ENCODE measurements at places on chromosomes 11 and 22. TPM values are rescaled to one million over a fixed set of nuclear protein-coding genes. Genes with fewer than 3 reads are reported as not detected.

DNA sequence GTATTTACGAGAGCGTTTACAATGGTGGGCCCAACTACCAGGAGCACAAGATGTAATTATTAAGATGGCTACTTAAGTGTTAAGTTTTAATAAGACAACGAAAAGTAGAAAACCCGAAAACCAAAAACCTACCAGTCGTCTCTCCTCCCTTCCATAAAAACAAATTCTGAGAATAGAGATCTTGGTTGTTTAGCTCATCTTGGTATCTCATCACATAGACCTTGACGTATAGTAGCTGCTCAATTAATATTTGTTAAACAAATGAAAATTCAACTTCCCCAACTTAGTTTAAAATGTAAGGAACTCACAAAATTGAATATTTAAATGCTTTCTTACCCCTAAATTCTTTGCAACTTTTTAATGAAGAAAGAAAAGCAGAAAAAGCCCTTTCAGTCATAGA lies 669 bp downstream of the KDM4D start:
- no peak for DNase-seq

DNA sequence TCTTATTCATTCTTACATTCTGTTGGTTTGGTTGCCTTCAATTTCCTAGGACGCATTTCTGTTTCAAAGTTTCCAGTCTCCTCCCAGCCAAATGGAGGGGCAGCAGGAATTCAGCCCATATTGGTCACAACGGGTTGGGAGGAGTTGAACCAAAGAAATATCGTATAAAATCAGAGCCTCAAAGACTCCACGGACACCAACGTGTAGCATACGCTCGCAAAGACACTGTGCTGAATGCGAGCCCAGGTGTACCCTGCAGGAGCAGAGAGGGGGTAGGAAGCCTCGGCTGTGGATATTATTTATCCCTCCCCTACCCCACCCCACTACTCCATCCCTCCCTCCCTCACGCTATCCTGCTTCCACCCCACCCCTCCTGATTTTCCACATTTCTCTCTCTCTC lies 15.5 kb upstream of the CCND1 start:
- no peak for DNase-seq

DNA sequence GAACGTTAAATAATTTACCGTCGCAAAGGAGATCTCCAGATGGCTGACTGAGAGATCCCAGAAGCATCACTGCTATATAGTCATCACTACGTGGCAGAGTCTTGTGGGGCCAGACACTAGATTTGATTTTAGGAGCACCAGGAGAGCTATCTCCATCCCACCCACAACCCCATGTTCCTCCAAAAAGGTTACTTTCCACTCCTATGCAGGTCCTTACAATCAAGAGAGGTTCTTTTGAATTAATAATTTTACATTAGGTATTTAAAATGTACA lies 19.4 kb downstream of the GUCY1A2 start:
- DNase-seq = no peak

DNA sequence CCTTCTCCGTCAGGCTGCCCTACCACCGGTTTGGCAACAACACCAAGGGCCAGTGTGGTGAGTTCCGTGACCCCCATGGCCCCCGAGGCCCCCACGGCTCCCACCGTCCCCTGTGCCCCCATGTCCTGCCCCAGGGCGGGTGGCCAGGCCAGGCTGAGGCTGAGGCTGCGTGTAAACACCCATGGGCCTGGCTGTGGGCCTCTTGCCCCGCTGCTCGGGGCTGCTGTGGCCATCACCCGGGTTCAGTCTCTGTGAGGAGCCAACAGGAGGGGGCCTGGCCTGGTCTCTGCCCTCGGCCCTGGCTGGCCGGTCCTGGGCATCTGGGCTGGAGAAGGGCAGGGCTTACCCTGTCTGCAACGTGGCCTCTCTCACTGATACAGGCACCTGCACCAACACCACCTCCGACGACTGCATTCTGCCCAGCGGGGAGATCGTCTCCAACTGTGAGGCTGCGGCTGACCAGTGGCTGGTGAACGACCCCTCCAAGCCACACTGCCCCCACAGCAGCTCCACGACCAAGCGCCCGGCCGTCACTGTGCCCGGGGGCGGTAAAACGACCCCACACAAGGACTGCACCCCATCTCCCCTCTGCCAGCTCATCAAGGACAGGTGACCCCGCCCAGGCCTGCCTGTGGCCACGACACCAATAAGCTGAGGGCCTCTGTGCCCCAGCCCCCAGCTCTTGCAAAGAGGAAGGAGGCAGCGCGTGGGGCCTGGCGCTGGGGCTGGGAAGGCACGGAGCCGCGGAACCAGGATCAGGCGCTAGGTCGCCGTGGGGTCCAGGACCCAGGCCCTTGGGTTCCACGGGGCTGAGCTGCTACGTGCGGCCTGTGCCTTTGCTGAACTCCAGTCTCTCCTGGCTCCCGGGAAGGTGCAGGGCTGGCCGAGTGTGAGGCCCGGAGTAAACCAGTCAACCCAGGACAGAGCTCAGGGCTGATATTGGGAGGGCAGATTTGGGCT lies 29.0 kb downstream of the MUC2 start:
- DNase-seq = no peak

The OR5A1 gene
- total RNA-seq = not detected

The P2RY2 gene
- 0.55 TPM for total RNA-seq

The XBP1 gene
- 146 TPM for total RNA-seq

All from T-helper 17 cell (primary cell).